Prostate gland (tissue), 2 donors: ENCODE measurements at places on chromosomes 2 and 18. TPM values are rescaled to one million over a fixed set of nuclear protein-coding genes. Genes with fewer than 3 reads are reported as not detected.

Gene MYO3B
- total RNA-seq: 0.74 TPM

Gene KLF11
- total RNA-seq: 37.9 TPM

Gene SP100
- 51.6 TPM for total RNA-seq

Gene SLC19A3
- 1.3 TPM for total RNA-seq

Gene TMEM247
- 2.6 TPM for total RNA-seq

Gene TNFRSF11A
- 6.1 TPM for total RNA-seq

Gene ADD2
- 3.1 TPM for total RNA-seq

Gene HRH4
- total RNA-seq: not detected

Gene SERPINB3
- 8.8 TPM for total RNA-seq

Gene SOCS6
- total RNA-seq: 25.6 TPM

Gene TUBB8B
- 1.0 TPM for total RNA-seq

Gene FIGN
- total RNA-seq: 4.3 TPM

Gene TFCP2L1
- total RNA-seq: 11.5 TPM

Gene VPS4B
- 31.7 TPM for total RNA-seq

Gene TMEM37
- 1.7 TPM for total RNA-seq
